RPMI8226 (cell line): ENCODE measurements at places on chromosomes 2 and 18.

- no peak for DNase-seq
Observed at GRCh38 chr2:188449561-188449960, 157.9 kb downstream of the GULP1 start.

GRCh38 chr2:99032786-99033185 is 96.8 kb upstream of the CRACDL start:
- no peak for DNase-seq

DNA sequence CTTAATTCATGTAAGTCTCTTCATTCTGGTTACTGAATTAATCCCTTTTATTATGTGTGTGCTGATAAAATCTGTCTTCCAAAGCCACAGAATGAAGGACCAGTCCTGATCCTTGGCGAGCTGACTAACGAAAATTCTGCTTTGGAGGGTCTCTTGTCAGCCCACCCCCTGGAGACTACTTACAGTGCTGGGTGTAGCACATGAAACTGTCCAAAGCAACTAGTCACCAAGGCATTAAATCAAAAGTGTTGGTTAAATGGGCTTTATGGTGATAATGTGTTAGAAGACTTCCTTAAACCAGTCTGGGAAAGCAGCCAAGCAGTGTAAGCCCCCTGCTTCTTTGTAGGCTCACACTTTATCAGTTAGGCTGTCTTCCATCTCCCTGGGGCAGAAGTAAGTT is 420.2 kb downstream of the SUCLG1 start:
- DNase-seq: no peak

DNA sequence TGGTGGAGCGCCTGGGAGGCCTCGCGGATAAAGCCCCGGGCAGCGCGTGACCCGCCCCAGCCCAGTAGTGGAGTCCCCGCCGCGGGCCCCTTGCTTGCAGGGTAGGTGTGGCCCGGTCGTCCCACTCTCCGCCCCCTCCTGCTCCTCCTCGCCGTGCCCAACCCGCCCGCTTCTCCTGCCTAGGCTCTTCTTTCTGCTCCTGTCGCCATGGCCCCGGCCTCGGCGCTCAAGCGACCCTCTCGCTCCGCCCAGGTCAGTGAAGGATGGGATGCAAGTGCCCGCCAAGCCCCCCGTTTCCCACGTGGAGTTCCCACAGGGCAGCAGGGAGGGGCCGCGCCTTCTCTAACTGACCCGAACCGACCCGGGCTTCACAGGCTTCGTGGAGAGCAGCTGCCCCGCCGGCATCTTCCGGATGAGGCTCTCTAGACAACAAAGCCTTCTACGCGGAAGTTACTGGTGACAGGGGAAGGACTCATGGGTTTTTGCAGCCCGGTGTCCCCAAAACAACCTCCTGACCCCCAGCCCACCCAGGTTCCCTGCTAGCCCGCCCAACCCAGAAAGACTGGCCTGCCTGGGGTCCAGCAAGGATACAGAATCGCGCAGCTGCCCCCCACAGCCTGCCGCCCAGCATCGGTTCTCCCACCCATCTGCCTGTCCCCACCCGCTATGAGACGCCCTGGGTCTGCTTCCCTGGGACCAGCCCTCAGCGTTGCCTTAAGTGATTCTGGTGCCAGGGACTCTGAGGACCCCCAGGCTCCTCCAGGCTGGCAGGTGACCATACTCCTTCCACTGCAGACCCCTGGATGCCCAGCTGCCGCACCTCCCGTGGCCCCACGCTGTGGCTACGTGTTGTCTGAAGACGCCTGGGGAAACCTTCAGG is 32.8 kb downstream of the TTC32 start:
- DNase-seq: peak; percentile 42

GRCh38 chr2:163801486-163801885 is 65.7 kb upstream of the FIGN start:
- no peak for DNase-seq

DNA sequence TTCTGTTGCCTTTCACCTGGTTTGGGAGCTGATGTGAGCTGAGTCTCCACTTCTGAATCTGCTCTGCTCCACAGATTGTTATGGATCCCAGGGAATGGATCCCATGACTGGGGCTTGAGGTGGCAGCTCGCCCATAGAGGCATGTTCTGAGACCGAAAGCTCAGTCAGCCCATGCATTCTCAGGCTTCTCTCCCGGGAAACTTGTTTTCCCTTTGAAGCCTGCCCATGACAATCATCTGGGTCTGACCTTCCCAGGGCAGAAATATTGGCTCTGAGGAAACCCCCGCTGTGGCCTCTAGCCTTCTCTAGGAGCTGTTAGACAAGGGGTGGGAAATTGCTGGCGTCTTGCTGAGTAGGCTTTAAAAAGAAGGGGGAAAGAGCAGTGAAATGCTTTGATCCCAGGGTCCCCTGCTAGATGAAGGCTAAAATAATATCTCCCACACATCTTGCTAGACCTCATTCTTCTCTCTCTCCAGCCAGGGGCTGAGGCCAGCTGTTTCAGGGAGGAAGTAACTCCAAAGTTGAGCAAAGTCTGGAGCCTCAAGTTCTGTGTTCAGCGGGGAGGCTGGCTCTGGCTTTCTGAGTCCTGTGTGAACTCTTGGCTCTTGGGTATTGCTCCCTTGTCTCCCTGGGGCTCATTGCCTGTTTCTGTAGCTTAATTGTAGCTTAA is 2.0 kb downstream of the VAMP8 start:
- no peak for DNase-seq

- no peak for DNase-seq
Observed at GRCh38 chr2:4690913-4691312, 987.5 kb downstream of the DCDC2C start.

- DNase-seq: no peak
Observed at GRCh38 chr2:120429586-120430500, 83.9 kb downstream of the INHBB start.

DNA sequence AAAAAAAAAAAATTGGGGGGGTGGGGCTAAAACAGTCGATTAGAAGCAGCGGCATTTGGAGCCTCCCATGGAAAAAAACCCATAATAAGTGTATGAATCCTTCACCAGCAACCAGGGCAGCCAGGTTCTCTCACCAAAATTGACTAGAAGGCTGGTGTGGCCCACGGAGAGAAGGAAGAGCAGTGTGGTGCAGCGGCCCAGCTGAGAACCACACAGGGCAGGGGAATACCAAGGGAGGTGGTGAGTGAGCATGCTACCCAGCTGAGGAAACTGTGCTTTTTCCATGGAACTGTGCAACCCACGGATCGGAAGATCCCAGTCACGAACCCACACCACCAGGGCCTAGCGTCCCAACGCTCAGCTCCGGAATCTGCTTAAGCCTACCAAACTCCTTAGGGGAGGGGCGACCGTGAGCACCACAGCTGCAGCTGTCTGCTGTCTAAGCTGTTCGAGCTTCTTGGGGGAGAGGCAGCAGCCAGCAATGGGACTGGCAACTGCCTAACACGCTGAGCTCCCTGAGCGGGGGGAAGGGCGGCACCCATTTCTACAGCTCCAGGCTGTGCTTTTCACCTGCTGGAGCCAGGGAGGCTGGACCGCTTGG is 1037.2 kb upstream of the ACVR2A start:
- peak; percentile 4 for DNase-seq

GRCh38 chr2:124001696-124002430 is 23.2 kb upstream of the CNTNAP5 start:
- no peak for DNase-seq

DNA sequence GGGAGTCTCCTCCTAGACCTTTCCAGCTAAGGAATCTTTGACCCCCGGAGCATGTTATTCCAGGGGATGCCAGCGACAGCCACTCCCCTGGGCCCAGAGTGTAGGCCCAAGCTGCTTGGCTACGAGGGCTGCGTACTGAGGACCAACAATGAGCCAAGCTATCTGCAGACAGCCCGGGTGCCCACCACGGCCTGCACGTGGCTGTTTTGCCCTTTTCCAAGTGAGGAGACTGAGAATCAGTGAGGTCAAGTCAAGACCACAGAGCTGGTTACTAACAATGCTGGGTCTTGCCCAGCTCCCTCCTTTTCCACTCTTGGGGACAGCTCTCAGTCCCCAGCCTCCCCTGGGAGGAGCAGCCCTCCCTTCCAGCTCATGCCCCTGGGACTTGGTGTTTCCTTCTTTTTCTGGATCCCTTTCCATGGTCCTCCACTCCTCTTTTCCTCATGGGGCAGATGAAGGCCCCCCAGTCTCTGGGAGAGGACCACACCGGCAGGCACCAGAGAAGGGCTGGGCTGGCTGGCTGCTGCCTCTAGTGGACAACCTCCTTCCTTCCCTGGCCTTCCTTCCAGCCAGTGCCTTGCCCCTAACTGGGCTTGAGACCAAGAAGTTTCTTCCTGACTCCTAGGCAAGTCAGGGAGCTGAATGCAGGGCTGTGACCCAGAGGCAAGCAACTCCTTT is 550 bp upstream of the MALL start:
- peak; percentile 5 for DNase-seq

- no peak for DNase-seq
Observed at GRCh38 chr2:234348081-234348480, 148.8 kb downstream of the ARL4C start.

DNA sequence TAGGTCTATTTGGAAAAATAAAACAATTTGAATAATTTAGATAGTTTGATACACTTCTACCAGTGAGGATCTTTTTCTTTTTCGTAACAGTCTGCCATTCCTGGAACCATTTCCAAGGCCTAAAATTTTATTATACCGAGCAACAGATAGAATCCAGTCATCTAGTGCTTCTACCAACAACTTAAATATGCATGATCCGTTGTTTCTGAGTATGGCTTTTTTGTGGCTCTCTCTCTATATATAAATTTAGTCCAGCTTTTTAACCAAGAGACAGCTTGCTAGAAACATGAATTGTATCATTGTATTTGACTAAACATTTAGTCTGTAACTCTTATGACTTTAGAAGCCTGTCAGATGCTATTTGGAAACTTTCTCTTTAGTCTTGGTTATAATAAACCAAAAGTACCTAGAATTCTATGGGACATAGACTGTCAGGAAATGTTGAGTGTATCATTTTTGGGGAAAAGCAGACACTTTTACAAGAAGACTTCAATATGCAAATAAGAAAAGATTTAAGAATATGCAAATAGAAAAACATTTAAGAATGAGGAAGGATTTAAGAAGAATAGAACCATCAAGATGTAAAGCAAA is 161.4 kb downstream of the ZEB2 start:
- no peak for DNase-seq

DNA sequence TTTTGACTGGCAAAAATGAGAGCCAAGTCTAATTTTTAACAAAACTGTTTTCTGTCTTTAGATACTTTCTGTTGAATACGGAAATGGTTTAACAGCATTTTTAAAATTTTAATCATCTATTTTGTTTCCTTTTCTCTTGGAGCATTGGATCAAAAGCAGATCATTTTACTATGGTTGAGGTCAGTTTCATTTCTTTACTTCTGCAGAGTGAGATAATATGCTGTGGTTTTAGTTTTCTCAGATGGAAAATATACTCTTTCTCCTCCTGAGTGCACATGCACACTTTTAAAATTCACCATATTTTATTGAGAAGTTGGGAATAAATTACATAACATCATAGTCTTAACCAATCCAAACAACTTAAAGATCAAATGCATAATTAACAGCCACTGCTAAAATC is 283.3 kb downstream of the SLC8A1 start:
- no peak for DNase-seq

- DNase-seq: no peak
Observed at GRCh38 chr2:238294393-238295143, 6.2 kb upstream of the PER2 start.

DNA sequence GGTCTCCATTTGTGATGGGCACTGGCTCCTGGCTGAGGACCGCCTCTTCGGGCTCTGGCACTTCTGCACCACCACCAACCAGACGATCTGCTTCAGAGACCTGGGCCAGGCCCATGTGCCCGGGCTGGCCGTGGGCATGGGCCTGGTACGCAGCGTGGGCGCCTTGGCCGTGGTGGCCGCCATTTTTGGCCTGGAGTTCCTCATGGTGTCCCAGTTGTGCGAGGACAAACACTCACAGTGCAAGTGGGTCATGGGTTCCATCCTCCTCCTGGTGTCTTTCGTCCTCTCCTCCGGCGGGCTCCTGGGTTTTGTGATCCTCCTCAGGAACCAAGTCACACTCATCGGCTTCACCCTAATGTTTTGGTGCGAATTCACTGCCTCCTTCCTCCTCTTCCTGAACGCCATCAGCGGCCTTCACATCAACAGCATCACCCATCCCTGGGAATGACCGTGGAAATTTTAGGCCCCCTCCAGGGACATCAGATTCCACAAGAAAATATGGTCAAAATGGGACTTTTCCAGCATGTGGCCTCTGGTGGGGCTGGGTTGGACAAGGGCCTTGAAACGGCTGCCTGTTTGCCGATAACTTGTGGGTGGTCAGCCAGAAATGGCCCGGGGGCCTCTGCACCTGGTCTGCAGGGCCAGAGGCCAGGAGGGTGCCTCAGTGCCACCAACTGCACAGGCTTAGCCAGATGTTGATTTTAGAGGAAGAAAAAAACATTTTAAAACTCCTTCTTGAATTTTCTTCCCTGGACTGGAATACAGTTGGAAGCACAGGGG is 5.5 kb downstream of the TMEM37 start:
- no peak for DNase-seq

DNA sequence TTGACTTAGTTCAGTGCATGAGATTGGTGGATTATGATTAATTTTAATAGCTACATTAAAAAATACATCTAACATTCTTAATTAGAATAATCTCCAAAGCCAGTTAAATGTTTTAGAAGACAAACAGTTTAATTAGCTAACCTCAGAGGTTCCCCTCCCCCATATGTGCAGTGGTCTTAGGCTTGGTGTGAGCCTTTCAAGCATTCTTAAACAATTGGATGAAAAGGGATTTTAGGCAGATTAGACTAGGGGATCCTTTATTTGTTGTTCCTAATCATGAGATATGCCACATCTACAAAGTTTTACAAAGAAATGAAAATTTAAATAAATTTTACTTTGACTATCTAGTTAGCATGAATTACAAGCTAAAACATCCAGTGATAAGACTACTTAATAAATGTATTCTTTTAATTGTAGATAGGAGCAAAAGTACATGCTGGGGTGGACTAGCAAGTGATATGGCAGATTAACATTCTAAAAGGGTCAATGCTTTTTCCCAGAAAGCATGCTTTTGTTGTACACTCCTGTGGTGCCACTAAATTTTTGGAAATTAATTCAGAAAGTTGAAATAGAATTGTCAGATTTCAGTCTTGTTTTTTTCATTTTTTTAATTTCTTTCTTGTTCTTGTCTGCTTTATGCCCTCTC is 42.7 kb upstream of the OTX1 start:
- no peak for DNase-seq

DNA sequence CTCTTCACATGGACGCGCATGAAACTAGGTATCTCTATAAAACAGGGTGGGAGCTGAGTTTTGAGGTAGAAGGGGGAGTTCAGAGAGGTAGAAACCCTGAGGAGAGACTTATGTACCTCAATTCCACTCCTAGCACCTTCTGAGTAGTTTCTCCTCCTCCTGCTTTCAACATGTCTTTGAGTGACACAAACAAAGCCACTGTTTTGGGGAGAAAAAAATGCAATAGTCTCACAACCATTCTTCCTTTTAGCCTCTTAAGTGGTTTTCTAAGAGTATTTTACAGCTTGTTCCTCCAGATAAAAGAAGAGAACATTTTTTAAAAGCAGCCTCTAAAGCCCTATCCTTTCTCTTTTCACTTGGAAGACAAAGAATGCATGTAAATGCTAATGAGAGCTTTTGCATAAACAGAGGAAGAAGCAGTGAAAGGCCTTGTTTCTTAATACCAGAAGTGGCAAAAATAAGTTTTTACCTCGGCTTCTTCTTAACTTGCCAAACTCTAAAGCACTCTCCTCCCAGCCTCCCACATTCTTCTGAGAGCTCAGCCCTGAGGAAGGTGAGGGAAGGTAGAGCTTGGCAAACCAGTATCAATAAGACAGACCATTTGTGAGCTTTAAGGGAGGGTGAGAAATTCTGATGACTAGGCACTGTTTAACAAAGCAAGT is 1304.4 kb upstream of the ACVR2A start:
- DNase-seq: no peak

- DNase-seq: no peak
Observed at GRCh38 chr2:238551091-238551490, 124.4 kb downstream of the ASB1 start.
